Right lung (tissue), 10 donors: ENCODE measurements at places on chromosomes 16 and 17. TPM values are rescaled to one million over a fixed set of nuclear protein-coding genes. Genes with fewer than 3 reads are reported as not detected.

DNA sequence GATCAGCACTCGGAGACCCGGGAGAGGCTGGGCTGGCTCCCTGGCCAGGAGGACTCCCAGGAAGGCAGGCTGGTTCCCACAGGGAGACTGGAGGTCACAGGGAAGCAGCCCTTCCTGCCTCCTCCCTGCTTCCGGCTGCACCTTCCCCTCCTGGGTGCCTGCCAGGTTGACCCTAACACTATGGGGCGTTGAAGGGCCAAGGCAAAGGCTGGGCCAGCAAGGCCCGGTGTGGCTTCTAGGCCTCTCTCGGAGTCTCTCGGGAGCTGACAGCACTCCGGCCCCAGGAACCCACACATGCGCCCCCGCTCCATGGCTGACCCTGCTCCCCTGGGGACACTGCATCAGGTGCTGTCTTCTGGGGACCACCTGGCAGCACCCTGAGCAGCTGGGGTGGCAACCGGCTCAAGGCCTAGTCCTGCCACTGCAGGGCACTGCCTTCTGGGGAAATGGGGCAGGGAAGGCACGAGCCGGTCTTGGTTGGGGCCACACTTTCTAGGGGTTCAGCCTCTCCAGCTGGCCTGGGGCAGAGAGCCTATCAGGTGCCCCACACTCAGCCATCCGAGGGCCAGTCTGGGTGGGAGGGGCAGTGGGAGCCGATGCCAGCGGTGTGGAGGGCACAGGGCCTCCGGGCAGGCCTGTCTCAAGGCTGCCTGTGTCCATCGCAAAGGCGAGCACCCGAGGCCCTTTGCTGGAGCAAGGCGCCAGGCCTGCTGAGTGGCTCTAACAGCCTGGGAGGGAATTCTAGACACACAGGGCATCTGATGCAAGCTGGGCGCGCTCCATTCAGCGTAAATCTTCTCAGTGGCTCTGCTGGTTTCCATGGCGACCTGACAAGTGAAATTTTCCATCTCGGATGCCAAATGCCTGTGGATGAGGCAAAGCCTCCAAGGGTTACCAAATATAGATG, 5.6 kb upstream of the MTSS2 start:
- DNase-seq, result peak; percentile 89

DNA sequence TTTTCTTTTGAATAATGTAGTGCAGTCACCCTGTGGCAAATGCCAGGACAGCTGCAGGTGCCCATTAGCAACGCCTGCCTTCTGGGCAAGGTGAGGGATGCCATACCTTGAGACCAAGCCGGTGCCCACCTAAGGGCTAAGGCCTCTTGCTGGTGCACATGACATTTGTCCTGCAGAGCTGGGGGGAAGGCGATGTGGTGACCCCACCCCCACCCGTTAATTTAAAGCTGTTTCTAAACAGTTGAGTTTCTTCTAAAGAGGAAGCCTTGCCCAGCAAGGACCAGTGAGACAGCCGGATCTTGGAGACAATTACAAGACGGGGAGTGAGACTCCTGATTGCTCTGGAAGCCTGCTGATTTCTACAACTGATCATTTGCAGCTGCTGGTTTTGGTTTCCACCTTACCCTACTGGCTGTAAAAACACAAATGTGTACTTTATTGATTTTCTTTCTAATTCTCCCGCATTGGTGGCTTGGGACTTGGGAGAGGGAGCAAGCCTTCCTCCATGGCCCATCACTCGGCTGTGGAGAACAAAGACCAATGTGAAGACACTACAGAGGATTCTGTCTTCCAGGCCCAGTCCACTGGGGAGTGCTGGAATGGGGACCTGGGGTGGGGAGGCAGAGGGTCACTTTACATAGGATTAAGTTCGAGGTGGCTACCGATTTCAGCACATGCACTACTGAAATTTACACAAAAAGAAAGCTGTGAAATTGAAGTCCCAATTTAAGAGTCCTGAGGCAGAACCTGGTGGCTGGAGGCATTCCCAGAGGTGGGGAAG, 2.7 kb downstream of the CDK5R1 start:
- DNase-seq, result no peak

GRCh38 chr17:8187517-8188262, 2.3 kb downstream of the BORCS6 start:
- DNase-seq, result peak; percentile 97

- DNase-seq, result no peak
Measured at GRCh38 chr17:50188531-50188920, 12.9 kb downstream of the COL1A1 start.

GRCh38 chr16:66182592-66182991, 183.9 kb upstream of the CDH5 start:
- no peak for DNase-seq

Gene MT4
- polyA plus RNA-seq, result not detected

Gene SLFN13
- 16.5 TPM for polyA plus RNA-seq
